ENCODE measurements at places on chromosomes 11 and 22. TPM values are rescaled to one million over a fixed set of nuclear protein-coding genes. Genes with fewer than 3 reads are reported as not detected.

Gene ME3
- total RNA-seq: 70.1 TPM

Gene AMOTL1
- total RNA-seq: not detected

Gene CFAP300
- 7.4 TPM for total RNA-seq

Gene OR52E2
- total RNA-seq: not detected

Gene CTSW
- total RNA-seq: not detected

Gene TYR
- total RNA-seq: not detected

GRCh38 chr22:38865201-38866023, 6.6 kb downstream of the CBX6 start:
- DNase-seq: no peak

DNA sequence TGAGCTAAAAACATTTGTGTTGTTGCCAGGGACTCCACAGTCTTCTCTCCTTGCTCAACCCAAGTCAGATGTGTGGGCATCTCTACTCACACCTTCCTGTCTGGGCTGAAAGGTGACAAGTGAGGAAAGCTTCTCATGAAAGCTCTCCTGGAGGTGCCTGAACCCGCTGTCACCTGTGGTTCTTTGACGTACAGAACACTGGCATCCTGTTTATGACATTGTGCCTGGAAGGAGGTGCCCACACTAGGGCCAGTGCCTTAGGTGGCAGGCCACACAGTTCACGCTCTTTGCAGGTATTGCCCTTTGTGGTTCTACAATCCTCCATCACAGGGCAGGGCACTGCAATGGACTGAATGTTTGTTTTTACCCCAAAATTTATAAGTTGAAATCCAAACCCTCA, 108.5 kb downstream of the CD44 start:
- no peak for DNase-seq

DNA sequence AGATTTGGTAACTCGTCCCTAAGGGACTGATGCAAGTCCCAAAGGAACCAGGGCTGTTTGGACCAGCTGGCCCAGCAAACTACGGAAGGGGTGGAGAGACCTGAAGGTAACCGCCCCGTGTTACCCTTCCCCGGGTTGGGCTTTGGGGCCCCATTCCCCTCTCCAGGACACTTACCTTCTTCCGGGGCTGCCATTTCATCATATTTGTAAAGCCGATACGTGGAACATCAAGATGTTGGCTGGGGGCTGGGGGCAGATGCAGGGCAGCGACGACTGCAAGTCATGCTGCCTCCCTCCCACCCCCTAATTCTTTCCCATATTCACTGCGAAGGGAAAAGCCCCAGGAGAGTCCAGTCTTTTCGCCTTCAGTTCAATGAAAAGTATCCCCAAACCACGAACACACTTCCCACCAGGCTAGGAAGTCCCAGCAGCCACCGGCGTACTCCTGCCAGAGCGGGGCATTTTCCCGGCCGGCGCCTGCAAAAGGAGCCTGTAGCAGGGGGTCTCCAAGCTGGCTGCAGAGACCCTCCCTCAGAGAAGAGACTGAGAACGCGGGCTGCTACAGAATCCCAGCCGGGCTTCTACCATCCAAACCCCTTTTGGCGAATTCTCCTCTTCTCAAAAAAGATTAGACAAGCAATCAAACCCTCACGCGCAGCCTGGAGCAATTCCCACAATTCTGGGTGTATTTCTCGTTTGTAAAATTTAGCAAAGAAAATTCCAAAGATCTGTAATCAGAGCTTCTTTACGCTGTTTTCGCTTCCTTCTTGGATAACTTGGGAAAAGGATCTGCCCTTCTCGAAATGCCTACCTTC, 236.7 kb downstream of the TTC28 start:
- DNase-seq: no peak

DNA sequence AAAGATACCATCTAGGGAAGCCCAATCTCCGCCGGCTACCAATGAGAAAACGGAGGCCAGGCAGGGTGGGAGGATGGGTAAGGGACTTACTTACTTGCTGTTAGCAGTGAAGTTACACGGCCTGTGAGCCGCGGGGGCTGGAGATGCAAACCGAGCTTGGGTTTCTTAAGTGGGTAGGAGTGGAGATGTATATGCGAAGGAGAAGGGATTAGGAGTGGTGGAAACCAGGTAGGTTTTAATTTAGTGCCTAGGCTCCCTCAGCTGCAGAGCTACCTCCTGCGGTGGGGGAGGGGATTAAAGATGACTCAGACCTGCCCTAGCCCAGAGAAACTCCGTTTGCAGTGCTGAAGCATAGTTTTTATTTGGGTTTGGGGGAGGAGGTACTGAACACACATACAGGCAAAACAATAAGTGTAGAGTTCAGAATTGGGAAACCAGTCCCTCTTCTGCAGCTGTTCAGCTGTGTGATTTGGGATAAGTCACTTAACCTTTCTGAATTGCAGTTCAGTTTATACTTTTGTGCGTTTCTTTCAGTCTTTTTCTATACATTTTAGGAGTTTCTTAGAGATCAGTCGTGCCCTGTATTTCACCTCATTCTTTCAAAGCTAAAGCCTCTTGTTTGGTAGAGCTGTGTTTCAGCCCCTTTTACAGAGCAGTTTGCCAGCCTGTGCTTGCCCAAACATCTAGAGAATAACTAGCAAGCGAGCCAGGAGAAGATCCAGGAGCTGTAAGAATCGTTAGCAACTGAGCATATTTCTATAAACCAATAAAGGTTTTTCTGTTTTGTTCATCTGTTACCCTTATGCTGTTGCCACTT, 596 bp upstream of the TNRC6B start:
- DNase-seq: peak; percentile 42

GRCh38 chr11:12393691-12394090, 16.3 kb downstream of the PARVA start:
- DNase-seq: no peak

DNA sequence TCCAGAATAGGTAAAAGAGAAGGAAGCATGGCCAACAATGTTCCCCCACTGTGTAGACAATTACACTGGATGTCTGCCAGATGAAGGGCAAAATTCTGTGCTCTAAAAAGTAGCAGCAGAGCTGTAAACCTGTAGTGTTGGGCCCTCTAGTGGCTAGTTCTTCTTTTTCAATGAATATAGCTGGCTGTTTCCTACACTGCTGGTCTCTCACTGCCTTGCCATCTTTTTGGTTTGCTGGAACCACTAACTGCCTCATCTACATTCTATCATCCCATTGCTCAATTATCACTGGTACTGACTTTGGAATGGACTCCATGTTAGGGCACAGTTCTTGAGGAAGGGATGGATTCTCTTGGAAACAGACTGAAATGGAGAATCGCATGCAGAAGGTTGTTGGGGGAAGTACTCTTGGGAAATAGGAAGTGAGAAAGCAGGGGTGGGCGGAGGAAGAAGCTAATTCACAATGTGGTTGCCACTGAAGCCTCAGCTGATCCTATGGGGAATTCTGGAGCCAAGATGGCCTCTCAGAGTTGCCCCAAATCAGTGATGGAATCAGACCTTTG, 17.9 kb downstream of the KCNE3 start:
- DNase-seq: peak; percentile 94

DNA sequence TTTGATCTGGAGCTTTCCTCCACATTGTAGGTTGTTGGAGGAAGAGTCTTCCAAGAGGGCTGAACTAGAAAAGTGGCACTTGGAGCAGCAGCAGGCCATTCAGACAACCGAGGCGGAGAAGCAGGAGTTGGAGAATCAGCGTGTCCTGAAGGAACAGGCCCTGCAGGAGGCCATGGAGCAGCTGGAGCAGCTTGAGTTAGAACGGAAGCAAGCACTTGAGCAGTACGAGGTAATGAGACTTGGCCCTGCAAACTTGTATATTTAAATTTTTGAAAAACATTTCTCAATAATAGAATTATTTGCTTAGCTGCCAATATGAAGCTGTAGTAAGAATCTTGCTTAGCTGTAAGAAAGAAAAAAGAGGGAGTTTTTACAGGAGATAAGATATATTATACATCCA, 84.0 kb downstream of the SWAP70 start:
- no peak for DNase-seq

DNA sequence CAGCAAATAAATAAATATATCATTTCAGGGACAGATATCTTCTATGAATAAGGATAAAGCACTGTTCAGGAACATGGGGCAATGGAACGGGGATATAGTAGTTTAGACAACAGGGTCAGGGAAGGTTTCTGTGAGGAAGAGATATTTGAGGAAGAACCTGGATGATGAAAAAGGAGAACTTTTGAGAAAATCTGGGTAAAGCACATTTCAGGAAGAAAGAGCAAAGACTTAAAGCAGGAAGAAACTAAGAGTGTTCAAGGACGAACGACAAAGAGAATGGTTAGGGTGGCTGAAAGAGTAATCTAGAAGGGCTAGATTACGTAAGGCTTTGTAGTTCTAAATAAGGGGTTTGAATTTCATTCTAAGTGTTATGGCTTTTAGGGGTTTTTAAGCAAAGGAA, 12.7 kb downstream of the DDI1 start:
- no peak for DNase-seq

DNA sequence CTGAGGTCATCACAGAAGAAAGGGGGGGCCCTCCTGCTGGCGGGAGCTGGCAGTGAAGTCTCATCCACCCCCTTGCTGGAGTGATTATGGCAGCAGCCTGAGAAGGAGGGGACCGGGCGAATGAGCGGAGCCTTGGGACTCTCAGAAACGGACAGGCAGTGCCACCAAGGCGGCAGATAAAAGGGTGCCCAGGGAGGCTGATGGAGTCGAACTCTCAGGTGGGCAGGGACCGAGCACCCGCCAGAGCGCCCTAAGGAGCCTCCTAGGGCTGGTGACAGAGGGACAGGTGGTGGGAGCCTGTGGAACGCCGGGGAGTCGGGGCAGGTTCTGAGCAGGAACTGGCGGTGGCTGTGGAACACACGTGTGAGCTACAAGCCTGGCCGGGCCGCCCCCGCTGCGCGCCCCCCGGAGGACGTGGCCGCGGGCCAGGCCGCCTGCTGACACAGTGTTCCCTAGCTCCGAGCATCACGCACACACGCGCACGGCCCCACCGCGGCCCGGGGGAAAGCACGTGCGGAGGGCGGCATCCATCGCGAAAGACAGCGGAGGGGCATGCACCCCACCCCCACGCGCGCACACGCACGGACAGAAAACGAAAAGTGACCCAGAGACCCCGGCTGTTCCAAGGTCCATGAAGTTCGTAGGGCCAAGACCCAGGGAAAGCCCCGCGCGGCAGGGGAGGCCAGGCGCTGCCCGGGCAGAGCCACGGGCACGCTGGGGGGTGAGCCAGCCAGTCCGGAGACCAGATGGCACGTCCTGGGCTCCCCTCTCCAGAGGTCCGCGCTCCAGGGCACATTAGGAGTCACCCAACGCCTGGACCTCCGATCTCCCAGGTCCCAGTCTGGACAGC, 1.0 kb downstream of the VWCE start:
- DNase-seq: peak; percentile 44

DNA sequence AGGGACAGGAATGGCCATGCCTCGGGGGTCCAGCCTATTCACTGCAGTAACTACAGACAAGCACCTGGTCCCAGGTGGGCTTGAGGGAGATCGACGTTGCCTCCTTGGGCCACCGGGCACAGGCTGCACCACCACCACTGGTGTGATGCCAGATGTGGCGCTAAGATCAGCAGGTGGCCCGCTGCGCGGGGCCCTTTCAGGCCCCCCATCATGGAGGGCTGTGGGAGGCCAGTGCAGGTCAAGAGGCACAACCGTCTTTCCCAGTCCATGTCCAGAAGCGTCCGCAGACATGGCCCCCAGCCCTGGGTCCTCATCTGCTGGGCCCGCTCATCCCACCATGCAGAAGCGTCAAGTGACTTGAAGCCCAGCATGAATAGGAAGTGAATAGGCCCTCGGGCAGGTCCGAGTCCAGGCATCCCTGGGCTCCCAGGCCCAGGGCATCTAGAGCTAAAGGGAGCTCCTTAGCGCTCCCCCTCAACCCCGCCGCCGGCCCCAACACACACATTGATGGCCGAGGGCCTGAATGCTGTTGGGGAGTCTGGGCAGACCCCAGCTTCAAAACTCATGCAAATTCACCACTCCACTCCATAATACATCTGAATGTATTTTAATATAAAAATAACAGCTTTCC, 18.3 kb downstream of the FADS3 start:
- DNase-seq: no peak

GRCh38 chr11:33689501-33689900, 11.1 kb downstream of the C11orf91 start:
- no peak for DNase-seq

DNA sequence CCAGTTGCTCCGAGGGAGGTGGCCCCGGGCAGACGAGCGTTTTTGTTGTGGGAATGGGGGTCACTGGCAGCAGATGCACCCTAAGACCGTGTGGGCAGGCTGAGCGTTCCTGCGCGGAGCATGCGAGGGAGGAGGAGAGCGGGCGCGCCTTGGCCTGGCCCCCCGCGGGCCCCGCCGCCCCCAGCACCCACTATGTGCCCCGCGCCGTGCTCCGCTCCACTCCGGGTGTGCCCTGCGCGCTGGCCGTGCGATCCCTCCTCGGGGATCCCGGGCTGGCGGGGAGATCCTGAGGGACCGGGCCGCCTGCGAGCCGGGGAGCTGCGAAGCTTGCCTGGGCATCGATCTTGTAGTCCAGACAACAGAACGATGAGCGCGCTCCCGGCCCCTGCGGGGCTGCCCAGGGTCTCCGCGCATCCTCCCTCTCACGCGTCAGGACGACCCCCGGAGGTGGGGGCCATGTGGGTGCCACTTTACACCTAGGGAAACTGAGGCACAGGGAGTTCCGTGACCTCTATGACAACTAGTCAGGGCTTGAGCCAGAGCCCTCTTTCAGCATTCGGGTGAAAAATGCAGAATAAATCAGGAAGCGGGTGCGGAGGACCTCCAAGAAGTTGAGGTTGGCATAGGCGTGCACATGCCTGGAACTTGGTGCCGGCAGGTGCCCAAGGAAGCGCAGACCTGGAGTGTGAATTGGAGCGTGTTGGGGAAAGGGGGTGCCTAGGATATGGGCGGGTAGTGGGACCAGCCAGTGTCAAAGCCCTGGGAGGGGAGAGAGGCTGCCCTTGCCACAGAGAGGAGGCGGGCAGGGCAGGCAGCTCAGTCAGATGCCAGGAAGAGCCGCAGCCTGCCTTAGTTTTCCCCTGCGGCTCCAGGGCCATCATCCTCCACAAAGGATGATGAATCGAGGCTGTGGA, 1.3 kb upstream of the KMT5B start:
- DNase-seq: peak; percentile 22

DNA sequence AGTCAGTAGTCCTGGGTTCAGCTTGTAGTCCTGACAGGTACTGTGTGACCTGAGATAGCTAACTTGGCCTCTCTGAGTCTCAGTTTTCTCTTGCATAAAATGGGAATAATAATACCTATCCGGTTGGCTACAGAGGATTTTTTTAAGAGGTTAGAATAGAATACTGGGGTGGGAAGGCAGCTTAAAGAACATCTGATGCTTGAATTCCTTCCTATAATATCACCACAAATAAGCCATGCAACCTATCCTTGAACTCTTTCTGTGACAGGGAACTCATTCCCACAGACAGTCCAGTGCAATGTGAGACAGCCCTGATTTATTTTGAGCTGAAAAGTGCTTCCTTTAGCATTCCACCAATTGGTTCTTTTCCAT, 110.1 kb downstream of the CCDC81 start:
- DNase-seq: no peak

GRCh38 chr11:63897459-63898146, 19.4 kb downstream of the RCOR2 start:
- no peak for DNase-seq

- no peak for DNase-seq
Measured at GRCh38 chr11:75068559-75068958, 28.1 kb downstream of the OR2AT4 start.

GRCh38 chr11:2559527-2560311, 114.9 kb downstream of the KCNQ1 start:
- no peak for DNase-seq
